ENCODE measurements at places on chromosomes 11 and 22.

DNA sequence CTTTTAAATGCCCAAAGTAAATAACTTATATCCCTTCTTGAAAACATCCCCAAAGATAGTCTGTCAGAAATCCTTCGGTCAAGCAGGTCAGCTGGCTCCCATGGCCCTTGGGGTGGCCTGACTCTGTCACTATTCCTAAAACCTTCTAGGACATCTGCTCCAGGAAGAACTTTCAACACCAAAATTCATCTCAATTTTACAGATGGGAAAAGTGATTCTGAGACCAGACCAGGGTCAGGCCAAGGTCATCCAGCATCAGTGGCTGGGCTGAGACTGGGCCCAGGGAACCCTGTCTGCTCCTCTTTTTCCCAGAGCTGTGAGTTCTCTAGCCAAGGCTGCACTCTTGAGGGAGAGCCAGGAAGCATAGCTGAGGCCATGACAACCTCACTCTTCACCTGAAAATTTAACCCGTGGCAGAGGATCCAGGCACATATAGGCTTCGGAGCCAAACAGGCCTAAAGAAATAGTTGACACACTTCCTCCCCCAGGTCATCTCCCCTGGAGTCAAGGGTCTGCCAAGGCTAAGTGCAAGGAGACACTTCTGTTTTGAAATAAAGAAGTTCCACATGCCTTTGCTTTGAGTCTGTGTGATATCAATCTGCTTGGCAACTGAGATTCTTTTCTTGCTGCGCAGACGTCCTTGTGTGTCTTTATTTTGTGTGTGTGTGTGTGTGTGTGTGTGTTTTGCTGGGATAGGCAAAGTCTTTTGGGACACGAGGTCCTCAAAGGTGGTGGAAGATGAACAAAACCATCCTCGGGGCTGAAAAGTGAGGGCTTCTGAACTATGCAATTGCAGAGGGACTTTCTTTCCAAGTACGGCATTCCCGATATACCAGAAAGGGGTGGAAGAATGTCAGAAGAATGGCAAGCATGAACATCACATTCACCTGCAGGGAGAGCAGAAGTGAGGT, 16.8 kb upstream of the PRG2 start:
- no peak for DNase-seq
- no peak overlapping the region for H3K4me3 ChIP-seq
- no peaks in the 10 kb centered on the region for H3K27me3 ChIP-seq
- peaks cover 8% of the 10 kb centered on the region for H3K36me3 ChIP-seq
- peaks cover 13% of the 10 kb centered on the region for H3K4me1 ChIP-seq
- peak overlapping the region; percentile 57 for H3K27ac ChIP-seq

- H3K27me3 ChIP-seq, result peaks cover 56% of the 10 kb centered on the region
- no peak overlapping the region for H3K27ac ChIP-seq
- no peak for DNase-seq
- peaks cover 5% of the 10 kb centered on the region for H3K4me1 ChIP-seq
These were observed 1075.3 kb downstream of the TBC1D22A start for GRCh38 chr22:47837703-47838102.

GRCh38 chr11:2542406-2542805, 97.6 kb downstream of the KCNQ1 start:
- H3K27ac ChIP-seq, result no peak overlapping the region
- H3K36me3 ChIP-seq, result peaks cover 2% of the 10 kb centered on the region
- H3K4me3 ChIP-seq, result no peak overlapping the region
- H3K4me1 ChIP-seq, result peaks cover 14% of the 10 kb centered on the region
- H3K27me3 ChIP-seq, result no peaks in the 10 kb centered on the region

DNA sequence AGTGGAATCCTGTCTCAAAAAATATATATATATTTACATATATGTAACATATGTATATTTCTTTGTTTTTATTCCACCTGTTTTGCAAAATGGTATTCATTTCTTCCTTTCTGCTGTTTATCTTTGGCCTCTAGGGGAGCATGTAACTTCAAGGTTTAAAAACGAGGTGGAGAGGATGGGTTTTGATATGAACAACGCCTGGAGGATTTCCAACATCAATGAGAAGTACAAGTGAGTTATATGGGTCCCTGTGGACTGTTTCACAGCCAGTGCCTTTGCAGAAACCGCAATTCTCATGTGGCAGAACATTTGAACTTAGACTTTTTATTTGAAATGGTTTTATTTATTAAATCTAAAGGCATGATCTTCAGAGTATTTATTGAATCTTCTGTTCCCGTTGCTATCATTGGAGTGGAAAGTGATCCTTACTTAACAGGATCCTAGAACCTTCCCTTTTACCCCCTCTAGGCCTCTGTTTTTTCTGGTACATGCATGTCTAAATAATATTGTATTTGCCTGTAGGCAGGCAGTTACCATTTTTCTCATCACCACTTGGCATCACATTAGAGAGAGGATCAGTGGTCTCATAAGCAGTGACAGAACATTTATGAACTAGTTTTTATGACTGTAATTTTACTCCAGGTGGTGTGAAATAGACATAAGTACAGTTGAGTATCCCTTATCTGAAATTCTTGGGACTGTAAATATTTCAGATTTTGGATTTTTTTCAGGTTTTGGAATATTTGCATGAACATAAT, 81.5 kb upstream of the HORMAD2 start:
- peaks cover 4% of the 10 kb centered on the region for H3K36me3 ChIP-seq
- H3K27me3 ChIP-seq, result no peaks in the 10 kb centered on the region
- no peak overlapping the region for H3K4me3 ChIP-seq
- no peak for DNase-seq
- no peak overlapping the region for H3K27ac ChIP-seq

DNA sequence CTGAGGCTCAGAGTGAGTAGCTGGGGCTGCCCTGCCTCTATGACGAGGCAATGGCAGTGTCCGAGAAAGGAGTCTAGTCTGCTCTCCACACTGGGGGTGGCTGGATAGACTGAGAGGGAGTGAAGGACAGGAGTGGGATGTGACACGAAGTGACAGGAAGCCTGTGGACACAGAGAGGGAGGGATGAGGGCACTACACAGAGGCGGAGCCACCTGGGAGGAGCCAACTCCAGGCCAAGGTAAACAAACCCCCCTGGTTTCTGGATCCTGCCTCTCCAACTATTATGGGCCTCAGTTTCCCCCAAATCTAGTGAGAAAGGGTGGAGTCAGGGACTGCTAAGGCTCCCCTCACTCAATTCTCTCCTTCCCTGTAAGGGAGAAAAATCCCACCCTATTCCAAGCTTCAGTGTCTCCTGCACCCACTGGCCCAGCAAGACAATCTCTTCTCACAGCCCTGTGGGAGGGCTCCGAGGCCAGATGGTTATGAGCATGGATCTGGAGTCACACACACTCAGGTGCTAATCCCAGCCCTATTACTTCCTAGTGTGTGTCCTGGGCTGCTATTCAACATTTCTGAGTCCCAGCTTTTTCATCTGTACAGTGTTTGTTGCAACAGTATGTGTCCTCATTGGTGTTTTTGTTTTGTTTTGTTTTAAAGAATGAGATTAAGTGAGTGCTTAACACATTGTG, 24.9 kb downstream of the ASPHD2 start:
- no peak overlapping the region for H3K4me3 ChIP-seq
- peaks cover 2% of the 10 kb centered on the region for H3K4me1 ChIP-seq
- DNase-seq, result no peak
- no peak overlapping the region for H3K27ac ChIP-seq
- H3K27me3 ChIP-seq, result no peaks in the 10 kb centered on the region

DNA sequence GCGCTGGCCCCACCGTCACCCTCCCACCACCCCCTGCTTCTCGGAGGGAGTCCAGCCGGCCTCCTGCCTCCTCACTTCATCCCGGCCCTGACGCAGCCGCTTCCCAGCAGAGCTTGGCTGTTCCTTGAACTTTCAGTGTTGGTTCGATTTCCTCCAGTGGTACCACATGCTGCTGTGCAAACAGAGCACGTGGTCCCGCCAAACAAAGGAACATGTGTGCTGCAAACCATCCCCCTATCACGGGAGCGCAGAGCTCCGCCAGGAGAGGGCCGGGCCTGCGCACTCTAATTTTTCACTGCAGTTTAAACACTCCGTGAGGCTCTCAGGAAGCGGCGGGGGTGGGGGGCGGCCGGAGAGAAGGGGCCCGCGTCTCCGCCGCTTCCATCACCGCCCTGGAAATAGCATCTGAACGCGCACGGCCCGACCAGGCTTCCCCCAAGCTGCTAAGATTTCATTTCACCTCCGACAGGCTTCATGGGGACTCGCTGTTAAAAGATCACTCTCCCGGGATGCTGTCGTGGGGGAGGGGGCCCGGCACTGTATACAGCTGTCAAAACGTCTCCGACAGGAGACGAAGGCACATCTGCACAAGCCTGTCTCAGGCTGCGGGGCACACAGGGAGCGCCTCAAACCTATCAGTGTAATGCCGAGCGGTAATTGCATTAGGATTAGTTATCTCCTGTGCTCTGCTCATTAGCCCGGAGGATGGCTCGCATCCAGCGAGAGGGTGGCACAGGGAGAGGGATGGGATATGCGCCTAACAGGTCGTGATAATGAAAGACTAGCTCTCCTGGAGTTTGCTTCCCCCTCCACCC, 269.9 kb upstream of the SORL1-AS1 start:
- H3K4me1 ChIP-seq, result peaks cover 2% of the 10 kb centered on the region
- H3K27me3 ChIP-seq, result peaks cover 13% of the 10 kb centered on the region
- H3K4me3 ChIP-seq, result no peak overlapping the region
- DNase-seq, result no peak

DNA sequence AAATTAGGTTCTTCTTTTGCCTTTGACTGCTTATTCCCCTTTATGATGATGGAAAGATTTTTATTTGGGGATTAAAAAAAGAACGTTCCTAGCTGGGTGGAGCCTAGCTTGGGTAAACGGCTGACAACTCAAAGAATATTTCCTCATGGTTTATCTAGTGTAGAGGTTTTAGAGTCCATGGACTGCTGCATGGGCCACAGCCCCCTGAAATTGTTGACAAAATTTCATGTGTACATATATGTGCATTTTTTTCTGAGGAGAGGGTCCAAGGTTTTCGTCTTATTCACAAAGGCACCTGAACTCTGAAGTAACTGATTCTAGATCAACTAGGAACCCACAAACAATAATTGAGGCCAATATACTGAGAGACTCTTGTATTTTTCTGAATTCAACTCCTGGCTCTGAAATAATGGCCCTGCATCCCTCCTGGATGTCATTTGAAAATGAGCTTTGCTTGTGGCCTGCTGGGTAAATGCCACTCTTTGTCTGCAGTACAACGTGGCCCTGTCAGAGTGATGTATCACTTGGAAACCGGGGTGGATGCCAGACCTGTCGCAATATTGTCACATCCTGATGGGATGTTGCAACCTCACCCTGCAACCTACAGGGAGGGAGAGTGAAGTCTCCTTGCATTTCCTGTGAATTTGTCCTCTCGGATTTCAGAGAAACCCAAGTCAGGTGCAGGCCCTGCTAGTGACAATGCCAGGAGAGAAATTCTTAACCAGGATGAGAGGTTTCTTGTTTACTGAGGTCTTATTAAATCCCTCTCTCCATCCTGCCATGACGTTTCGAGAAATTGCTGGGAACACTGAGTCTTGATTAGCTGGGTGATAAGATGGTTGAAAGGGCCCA, 33.8 kb downstream of the EHF start:
- H3K4me3 ChIP-seq, result no peak overlapping the region
- peaks cover 23% of the 10 kb centered on the region for H3K27me3 ChIP-seq
- H3K4me1 ChIP-seq, result peaks cover 22% of the 10 kb centered on the region
- no peak overlapping the region for H3K27ac ChIP-seq
- no peak for DNase-seq
- H3K36me3 ChIP-seq, result peaks cover 2% of the 10 kb centered on the region

DNA sequence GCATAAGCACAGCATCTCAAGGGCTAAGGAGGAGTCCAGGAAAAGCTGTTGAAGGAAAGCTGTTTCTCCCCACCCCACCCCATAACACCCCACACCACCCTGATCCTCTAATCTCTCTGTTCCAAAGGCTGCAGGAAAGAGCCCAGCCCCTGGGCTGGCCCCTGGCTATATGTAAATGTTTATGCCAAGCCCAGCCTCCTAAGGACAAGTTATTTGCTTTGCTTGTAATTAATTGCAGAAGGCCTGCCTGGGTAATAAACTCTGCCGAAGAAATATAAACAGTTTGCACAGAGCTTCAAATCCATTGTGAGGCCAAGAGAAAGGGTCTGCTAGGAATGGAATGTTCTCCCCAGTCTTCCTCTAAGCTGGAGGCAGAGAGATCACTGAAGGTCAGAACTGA, 21.2 kb downstream of the ARRB1 start:
- peaks cover 2% of the 10 kb centered on the region for H3K36me3 ChIP-seq
- peaks cover 34% of the 10 kb centered on the region for H3K4me1 ChIP-seq
- DNase-seq, result no peak
- H3K27ac ChIP-seq, result no peak overlapping the region
- peak overlapping the region; percentile 59 for H3K4me3 ChIP-seq

DNA sequence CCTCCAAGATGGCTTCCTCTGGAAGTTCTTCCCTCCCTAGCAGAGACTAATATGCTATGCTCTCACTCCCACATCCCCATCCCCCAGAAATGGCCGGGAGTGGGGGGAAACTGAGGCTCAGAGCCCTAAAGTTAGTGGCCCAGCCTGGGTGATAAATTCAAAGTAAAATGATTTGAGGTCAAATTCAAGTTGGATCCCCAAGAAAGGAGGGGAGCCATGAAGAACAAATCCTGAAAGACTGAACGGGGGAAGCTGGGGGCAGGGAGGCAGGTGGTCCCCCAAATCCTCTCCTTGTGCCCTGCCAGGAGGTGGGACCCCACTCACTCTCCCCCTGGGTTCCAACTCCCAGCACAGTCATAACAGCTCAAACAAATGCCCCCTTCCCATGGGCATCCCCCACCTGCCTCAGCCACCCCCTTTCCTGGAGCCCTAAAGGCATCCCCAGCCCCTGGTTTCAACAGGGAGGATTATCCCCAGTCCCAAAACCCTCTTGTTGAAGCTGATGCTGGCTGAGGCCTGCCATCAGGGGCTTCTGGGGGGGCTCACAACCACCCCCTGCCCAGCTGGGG, 1.1 kb downstream of the CBX6 start:
- no peaks in the 10 kb centered on the region for H3K36me3 ChIP-seq
- H3K27me3 ChIP-seq, result no peaks in the 10 kb centered on the region
- H3K4me1 ChIP-seq, result peaks cover 40% of the 10 kb centered on the region
- peak overlapping the region; percentile 95 for H3K4me3 ChIP-seq
- DNase-seq, result no peak
- H3K27ac ChIP-seq, result peak overlapping the region; percentile 93

GRCh38 chr11:116946414-116946813, 109.0 kb upstream of the APOA1 start:
- peak overlapping the region; percentile 17 for H3K27ac ChIP-seq
- peak overlapping the region; percentile 59 for H3K4me3 ChIP-seq
- peaks cover 15% of the 10 kb centered on the region for H3K36me3 ChIP-seq

GRCh38 chr11:3080104-3080503, 22.9 kb upstream of the CARS1 start:
- peaks cover 2% of the 10 kb centered on the region for H3K4me1 ChIP-seq
- peaks cover 5% of the 10 kb centered on the region for H3K27me3 ChIP-seq
- no peaks in the 10 kb centered on the region for H3K36me3 ChIP-seq
- no peak overlapping the region for H3K4me3 ChIP-seq

DNA sequence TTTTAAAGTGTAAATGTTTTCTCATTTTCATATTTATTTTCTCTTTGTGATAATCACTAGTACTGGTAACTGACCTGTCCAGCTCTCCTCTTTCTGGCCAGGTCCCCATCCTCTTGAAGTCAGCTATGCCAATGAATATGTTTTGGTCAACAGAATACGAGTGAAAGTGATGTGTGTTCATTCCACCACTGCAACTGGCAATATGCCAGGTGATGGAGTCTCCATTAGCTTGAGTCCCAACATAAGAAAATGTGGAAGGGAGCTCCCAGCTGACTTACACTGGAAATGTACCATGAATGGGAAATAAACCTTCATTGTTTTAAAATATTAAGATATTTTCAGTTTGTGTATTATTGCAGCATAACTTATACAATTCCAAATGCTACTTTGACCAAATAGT, 75.8 kb downstream of the CCDC34 start:
- no peaks in the 10 kb centered on the region for H3K36me3 ChIP-seq
- no peak for DNase-seq
- H3K27ac ChIP-seq, result no peak overlapping the region
- no peak overlapping the region for H3K4me3 ChIP-seq
- no peaks in the 10 kb centered on the region for H3K27me3 ChIP-seq
